EH (cell line): ENCODE measurements at places on chromosomes 3 and 15.
A peak's percentile ranks its signal among the peaks of the same experiment; 100 is the strongest.

- DNase-seq, result no peak
Measured at GRCh38 chr3:122835590-122835989, 40.7 kb downstream of the SLC49A4 start.

GRCh38 chr3:130085881-130086280 lies 4.2 kb downstream of the ALG1L2 start:
- DNase-seq, result no peak

GRCh38 chr3:184491011-184491576 lies 70.5 kb upstream of the EPHB3 start:
- no peak for DNase-seq

DNA sequence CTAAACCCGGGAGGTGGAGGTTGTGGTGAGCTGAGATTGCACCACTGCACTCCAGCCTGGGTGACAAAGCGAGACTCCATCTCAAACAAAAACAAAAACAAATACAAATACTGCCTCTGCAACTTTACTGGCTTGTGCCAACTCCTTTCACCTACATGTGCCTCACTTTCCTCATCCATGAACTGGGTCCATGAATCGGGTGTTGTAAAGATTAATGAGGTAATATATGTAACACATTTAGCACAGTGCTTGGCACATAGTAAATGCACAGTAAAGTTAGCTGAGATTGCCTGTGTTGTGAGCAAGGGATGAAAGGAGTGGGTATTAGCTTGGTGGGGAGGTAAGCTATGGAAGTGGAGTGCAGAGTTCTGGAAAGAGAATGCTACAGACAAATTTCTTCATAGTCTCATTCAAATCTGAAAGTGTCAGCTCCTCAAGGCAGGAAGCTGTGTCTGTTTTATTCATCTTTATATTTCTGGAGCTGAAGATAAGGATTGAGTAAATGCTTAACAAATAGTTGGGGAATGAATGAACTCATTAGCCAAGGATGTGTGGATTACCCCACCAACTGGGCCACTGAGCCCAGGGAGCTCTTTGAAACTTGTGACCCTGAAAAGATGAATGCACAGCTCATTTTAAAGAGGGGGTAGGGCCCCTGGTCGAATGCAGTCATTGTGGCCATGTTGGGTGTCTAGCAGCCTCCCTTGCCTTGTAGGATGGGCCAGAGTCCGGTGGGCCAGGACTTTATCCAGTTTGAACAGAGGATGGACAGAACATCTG lies 7.7 kb upstream of the CDCP1 start:
- peak; percentile 73 for DNase-seq

GRCh38 chr15:38192496-38192895 lies 60.1 kb upstream of the SPRED1 start:
- DNase-seq, result no peak

- no peak for DNase-seq
Measured at GRCh38 chr15:101244889-101245668, 6.8 kb downstream of the CHSY1 start.

GRCh38 chr3:157610876-157611535 lies 107.8 kb upstream of the VEPH1 start:
- no peak for DNase-seq

- no peak for DNase-seq
Measured at GRCh38 chr3:50297384-50297775, 1.8 kb downstream of the HYAL3 start.

- no peak for DNase-seq
Measured at GRCh38 chr3:146154995-146155394, 6.0 kb downstream of the PLOD2 start.

DNA sequence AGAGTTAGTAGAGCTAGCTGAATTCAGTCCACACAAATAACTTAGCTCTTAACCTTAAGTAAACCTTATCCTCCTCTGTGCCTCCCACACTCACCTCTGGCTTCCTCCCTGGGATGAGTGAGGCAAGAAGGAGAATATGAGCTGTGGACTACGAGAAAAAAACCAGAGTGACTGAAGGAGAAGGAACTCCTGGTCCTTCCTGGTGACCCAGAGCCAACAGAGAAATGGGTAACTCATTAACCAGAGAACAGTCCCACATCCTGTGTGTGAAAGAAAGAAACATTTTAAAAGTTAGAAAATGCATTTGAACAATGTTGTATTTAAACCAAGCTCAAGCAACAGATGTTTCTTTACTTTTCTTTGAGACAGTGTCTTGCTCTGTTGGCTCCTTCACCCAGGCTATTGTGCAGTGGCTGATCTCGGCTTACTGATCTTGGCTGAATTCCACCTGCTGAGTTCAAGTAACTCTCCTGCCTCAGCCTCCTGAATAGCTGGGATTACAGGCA lies 27.5 kb upstream of the FAM81A start:
- DNase-seq, result peak; percentile 7

- DNase-seq, result no peak
Measured at GRCh38 chr15:31255732-31256377, 70.8 kb upstream of the KLF13 start.

DNA sequence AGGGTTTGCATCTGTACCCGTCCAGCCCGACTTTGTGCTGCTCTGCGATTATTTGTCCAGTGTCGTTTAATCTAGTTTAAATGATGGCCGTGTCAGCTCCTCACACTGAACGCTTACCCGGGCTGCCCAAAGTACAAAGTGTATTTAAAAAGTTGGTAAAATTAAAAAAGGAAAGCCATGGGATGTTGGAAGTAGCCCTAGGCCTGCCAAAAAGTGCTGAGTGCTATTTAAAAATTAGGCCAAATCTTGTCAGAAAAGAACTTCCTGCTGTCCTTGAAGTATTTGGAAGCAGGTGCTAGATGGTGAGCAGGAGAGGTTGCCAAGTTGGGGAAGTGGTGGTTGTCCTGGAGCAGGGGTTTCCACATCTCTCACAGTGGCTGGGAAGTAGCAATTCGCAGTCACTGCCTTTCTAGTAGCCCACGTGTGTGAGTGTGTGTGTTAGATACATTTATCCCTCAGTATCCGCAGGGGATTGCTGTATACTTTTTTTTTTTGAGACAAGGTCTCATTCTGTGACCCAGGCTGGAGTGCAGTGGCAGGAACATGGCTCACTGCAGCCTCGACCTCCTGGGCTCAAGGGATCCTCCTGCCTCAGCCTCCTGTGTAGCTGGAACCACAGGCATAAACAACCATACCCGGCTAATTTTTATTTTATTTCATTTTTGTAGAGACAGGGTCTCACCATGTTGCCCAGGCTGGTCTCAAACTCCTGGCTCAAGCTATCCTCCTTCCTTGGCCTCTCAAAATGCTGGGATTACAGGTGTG lies 664 bp downstream of the PPCDC start:
- DNase-seq, result peak; percentile 37

- peak; percentile 95 for DNase-seq
Measured at GRCh38 chr3:141710888-141711616, 27.0 kb upstream of the RNF7 start.

DNA sequence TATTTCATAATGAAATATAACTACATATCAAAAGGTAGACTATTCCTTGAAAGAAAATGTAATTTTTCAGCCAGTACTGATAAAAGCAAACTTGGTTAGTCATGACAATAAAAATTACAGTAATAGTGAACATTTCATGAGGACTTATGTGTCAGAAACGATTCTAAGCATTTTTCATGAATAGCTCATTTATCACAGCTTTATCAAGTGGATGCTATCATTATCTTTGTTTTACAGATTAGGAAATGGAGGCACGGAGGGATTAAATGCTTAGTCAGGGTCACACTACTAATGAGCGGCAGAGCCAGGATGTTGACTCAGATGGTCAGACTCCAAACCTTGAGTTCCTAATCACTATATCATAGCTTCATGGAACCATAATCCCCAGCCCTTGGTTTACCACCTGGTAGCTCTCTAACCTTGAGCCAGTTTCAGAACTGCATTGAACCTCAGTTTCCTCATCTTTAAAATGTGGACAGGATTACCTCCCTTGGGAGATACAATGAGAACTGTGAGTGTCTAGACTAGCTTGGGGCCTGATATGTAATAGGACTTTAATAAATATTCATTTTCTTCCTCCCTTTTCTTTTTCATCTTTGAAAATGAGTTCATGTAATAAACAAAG lies 85.4 kb downstream of the TNIK start:
- DNase-seq, result peak; percentile 92

DNA sequence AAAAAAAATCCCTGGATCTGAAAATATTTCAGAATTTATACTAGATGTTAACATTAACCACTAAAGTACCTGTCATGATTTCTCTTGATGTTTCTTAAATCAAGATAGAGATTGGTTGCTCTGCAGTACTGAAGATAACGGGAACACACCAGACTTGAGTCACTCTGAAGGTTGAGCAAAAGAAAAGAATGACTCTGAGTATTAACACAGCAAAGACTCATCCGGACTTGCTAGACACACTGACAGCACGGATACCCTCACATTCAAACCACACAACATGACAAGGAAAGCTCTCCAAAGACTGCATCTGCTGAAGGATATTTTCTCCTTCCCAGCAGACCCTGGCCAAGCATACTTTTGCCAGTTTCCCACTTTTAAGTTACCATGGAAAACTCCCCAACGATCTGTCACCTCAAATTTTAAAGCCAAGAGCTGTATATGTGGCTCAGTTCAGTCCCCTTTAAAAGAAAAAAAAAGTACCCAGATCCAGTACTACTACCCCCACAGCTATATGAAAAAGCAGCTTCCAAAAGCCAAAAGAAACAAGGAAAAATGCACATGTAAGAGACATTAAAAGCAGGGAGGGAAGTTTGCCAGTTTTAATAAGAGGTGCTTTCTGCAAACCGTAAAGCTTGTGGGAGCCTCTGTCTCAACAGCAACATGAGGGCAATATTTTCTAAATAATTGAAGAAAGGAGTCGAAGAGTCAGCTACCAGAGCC lies 8.3 kb downstream of the EOGT start:
- DNase-seq, result peak; percentile 46

DNA sequence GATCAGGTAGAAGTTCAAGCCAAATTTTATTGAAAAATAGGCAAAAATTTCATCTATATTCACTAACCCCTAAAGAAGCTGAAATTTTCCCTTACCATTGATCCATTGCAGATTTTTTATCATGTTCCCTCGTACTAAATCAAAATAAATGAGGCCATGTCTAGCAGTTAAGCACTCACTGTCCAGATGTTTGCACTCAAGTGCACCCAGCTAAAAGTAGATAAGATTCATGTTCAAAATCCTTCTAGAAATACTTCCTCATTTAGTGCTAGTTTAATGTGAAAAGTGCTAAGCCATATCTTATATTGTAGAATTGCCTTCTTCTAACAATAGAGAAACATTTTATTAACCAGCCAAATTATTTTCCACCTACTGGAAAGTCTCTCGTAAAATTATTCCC lies 164.7 kb upstream of the UBE2E2 start:
- DNase-seq, result no peak

DNA sequence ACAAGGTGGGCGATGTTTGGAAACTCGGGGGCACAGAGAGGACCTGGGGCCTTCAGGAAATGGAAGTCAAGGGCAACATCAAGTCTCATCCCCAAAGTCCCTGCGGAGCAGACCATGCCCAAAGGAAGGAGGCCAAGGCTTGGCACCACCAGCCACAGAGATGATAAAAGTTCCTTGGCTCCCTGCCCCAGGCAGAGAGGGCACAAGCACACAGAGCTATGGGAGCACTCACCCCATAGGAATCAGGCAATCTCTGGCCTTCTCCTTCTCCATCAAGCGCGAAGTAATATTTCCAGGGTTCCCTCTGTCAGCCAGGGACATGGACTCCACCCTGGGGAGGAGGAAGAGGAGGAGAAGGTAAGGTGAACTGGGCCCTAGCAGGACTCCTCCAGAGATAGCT lies 7.9 kb downstream of the ACAA1 start:
- DNase-seq, result no peak

GRCh38 chr15:61680260-61681037 lies 379.8 kb downstream of the VPS13C start:
- no peak for DNase-seq

DNA sequence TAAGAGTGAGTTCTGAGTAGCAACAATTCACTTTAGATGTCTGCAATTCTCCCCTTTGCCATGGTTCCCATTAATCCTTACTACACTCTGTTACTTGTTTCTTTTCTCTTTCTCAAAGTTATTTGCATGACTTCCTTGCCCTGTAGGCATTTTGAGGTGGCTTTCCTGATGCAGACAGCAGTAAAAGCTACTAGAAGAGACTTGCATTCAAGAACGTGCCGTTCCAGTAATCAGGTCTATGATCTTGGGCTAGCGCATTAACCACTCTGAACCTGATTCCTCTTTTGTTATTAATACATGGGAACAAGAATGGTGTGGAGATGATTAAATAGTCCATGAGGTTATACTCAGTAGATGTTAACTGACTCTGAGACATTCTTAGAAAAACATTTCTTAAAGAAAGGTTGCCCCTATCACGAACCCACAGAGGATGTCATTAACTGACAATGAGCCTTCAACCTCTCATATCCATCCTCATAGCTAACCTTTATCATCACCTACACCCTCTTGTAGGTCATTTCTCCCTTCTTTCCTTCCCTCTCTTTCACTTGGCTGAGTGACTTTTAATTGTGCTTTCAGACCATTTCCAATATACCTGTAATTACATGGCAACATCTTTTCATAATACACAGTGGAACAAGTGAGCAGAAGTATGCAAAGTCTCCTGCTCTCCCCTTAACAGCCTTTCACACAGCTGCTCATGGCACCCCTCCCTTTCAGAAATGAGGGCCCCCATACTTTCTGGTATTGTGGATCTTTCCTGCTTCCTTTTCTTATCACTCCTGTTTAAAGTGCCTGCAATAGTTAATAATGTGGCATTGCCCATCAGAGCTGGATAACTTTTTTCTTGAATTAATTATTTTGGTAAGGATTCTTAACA lies 175.9 kb downstream of the CHST2 start:
- no peak for DNase-seq

- peak; percentile 16 for DNase-seq
Measured at GRCh38 chr3:4852780-4853748, 126.2 kb upstream of the BHLHE40 start.

DNA sequence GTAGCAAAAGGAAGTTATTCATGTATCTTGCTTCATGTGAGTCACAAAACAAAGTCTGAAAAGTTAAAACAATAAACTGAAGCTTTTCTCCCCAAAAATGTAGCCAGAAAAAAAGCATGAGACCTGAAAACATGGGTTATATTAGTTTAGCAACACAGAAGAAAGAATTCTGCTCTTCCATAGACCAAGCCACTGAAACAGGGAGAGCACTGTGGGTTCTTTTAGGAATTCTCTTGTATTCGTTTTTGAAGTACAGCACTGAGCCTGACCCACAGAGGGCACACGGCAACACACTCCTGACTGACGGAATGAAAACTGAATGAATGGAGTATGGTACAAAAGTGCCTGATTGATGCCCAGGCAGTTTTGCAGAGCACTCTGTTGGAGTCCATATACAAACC lies 66.6 kb downstream of the TM4SF4 start:
- DNase-seq, result peak; percentile 73

DNA sequence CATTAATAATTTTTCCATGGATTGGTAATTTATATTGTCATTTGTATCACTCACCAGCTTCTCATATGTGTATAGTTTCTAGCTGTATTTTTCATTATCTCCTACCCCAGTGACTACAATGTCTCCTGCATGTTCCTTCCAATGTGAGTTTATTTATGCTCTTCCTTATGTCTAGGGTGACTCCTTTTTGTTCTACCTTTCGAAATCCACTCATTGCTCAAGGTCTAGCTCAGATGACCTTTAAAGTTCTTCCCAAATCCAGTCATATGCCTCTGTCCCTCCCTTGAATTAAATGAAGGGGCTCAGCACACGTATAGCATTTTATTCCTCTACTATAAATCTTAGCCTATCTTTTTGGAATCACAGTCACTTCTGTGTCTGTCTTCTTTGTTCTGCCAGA lies 53.0 kb downstream of the TMEM45A start:
- no peak for DNase-seq

GRCh38 chr3:139357899-139358298 lies 14.1 kb downstream of the MRPS22 start:
- no peak for DNase-seq
